ENCODE measurements at places on chromosomes 4 and X.
A peak's percentile ranks its signal among the peaks of the same experiment; 100 is the strongest.

DNA sequence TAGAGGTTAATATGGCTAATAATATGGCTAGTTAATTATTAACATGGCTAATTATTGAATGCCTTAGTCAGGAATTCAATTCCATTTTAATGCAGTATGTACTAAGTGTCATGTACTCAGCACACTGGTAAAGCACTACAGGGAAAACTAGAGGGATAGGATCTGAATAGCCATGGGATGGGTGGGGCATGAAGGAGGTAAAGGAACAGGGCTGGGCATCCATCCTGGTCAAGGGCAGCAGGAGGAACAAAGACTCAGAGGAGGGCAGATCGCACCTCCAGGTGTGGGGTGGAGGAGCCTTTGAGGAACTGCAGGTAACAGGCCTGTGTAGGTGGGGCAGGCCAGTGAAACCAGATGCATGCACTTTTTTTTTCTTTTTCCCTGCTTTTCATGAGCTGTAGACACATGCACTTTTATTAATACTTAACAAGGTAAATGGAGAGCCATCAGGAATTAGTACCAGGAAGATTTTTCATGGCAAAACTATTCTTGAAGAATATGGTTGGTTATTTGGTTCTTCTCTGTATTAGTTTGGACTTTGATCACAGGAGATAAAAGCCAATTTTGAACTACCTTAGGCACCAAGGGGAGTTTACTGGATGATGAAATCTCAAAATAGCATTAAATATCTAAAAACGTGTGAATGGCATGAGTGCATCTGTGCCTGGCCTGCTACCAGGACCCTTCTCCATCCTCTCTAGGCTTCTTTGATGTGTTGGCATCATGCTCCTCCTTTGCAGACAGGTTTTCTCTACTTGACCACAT, 88.3 kb downstream of the CC2D2A start:
- DNase-seq, result no peak

- DNase-seq, result no peak
These were observed 135.2 kb upstream of the TSPAN5 start for GRCh38 chr4:98793658-98794057.

DNA sequence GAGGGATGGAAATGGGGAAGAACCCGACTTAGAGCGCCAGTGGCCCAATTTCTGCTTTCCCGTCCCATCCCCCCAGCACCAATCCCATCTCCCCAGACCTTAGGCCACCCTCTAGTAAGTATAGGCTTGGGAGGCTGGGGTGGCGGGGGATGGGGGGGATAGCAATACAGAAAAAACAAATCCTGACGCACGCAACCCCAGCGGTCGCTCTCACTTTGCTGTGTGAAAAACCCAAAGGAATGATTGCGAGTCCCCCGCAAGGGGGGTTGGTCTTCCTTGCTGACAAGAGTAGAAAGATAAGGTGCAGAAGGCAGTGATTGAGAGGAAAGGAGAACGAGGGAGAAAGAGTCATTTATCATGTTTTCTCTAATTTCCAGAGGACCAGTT, 863 bp downstream of the CPE start:
- no peak for DNase-seq

DNA sequence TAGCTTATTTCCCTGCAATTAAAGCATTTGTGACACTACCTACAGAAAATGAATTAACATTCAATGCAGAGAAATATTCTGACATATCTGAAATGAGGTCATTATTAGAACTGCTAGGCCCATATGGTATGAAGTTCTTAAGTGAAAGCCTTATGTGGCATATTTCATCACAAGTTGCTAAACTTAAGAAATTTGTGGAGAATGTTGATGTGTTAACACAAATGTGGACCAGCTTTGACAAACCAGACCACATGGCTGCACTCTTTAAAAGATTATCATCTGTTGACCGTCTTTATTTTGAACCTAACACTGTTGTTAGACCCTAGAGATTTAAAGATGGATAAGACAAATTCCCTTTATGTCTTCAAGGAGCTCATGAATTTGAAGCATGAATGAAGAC, 1024.1 kb downstream of the RPA4 start:
- DNase-seq, result no peak

DNA sequence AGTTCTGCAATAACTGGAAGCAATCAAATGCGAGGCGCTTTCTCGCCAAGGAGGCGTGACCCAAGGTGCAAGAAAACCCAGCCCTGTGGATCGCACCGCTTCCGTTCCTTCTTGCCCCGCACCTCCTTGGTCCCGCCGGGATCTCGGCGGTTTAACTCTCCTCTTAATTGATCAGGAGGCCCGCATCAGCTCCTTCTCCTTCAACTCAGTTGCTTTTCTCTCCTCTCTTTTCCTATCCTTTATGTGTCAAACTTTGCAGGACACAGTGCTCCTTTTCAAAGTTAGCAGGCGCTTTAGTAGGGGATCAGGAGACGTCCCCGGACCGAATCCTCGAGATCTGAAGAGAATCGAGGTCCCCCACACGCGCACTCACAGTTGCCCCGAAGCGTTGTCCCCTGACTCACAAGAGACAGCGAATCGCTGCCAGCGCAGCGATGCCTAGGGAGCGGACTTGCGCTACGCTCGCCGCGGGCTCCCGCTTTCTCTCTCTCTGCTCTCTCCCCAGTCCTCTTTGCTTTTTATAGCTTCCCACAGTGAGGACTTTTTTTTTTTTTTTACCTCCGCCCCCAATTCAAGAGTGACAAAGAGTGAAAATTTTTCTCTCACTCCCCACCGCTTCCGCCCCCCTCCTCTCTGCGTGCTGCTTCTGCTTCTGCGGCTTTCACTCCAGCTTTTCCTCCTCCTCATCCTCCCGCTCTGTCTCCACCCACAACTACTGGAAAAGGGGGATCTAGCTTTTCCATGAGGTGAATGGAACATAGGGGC, at the start of gene DKK2:
Gene DKK2, minus strand, starts transcription at position 495 of the 765 bp plus-strand sequence. CDS start 722 bp downstream, outside the sequence.
- DNase-seq, result no peak

DNA sequence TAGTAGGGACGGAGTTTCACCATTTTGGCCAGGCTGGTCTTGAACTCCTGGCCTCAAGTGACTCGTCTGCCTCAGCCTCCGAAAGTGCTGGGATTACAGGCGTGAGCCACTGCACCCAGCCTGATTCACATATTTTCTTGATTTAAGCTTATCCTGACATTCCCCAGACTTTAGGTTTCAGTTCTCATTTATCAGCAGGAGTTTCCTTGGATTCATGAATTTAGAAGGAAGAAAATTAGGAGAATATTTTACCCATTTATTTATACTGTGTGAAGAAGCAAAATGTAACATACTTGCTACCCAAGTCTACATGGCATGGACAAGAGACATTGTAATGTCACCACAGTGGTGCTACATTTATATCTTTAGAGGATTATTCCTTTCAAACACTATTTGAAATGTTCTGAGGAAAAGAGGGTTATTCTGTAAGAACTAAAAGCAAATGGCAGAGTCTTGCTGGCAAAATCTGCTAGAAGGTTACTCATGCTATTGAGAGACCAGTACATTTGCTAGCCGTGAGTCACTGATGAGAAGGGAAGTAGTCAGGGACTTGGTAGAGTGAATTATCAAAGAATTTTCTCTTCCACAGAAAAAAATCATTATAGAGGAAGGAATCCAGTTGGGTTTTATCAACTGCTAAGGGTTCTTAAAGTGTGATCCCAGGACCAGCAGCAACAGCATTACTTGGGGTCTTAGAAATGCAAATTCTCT, 26.1 kb upstream of the CFAP299 start:
- peak; percentile 81 for DNase-seq

All from skeletal muscle cell (primary cell).